Motor neuron (in vitro differentiated cells): ENCODE measurements at places on chromosomes 16 and 17. TPM values are rescaled to one million over a fixed set of nuclear protein-coding genes. Genes with fewer than 3 reads are reported as not detected.

- ATAC-seq: no peak
These were observed 1.8 kb upstream of the HEATR6 start for GRCh38 chr17:60080545-60080944.

- ATAC-seq: no peak
These were observed 23.1 kb upstream of the MAP3K14 start for GRCh38 chr17:45339646-45340605.

MAF gene
- 6.6 and 7.1 TPM in 2 replicates for total RNA-seq

AANAT gene
- total RNA-seq: not detected in 2 replicates

SCN4A gene
- total RNA-seq: 0.56 and 0.75 TPM in 2 replicates
